Activated CD4-positive, alpha-beta T cell treated with anti-CD3 and anti-CD28 coated beads, Interleukin-2, amount 10 ng/mL, durations not matched to agents 24 days and 14 days (primary cell): ENCODE measurements at places on chromosomes 1 and 21. TPM values are rescaled to one million over a fixed set of nuclear protein-coding genes. Genes with fewer than 3 reads are reported as not detected.

Gene FHAD1
- not detected in 2 replicates for total RNA-seq

Gene SLC44A3
- not detected in 2 replicates for total RNA-seq

Gene CTPS1
- 169 and 175 TPM in 2 replicates for total RNA-seq

Gene PRRX1
- not detected in 2 replicates for total RNA-seq

DNA sequence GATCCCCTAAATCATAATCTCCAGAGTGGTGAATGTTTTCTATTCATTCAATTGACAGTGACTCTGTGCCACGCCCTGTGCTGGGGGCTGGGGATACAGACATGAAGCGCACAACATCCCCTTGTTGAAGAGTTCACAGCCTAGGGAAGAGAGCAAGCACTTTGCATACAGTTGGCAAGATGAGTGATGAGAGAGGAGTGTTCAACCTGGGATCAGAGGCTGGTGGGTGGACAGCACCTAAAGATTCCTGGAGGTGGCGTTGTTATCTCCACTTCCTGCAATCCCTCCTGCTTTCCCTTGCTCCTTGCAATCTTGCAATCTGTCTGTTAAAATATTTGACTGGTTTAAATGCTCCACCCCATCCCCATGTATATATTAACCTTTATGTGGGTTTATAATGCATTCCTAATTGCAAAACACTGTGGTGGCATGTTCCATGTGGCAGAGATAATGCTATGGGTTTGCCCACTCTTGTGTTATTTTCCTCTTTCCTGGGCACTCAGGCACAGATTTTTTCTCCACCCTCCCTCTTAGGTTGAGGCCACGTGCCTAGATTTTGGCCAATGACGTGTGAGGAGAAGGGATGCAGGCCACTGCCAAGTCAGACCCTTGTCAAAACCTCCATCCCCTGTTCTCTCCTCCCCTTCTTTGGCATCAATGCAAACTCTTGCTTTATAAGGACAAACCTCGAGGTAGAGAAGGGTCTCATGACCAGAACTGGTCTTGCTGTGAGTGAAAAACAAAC is 36.2 kb upstream of the GADD45A start:
- DNase-seq, result peak; percentile 51
- peaks cover 2% of the 10 kb centered on the region for H3K4me1 ChIP-seq
- no peak overlapping the region for H3K27ac ChIP-seq

DNA sequence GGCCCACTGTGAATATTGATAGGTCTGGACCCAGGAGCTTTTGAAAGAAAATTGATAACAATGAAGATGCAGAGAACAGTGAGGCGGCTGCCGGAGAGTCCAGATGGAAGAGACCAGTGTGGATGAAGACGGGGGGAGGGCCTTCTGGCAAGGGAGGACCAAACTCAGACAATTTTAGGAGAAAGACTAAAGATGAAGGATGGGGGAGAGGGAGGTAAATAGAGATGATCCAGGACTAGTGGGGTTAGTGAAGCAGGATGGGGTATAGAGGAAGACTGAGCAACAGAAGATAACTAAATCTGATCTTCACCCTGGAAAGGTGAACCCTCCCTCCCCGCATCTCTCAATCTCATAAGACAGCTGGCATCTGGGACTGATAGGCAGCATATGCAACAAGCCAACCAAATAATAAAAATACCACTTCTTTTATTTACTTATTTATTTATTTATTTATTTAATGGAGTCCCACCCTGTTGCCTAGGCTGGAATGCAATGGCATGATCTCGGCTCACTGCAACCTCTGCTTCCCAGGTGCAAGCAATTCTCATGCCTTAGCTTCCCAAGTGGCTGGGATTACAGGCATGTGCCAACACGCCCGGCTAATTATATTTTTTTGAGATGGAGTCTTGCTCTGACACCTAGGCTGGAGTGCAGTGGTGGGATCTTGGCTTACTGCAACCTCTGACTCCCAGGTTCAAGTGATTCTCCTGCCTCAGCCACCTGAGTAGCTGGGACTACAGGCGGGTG is 10.5 kb downstream of the EIF3I start:
- no peak for DNase-seq
- H3K27ac ChIP-seq, result no peak overlapping the region
- no peak overlapping the region for H3K4me3 ChIP-seq
- H3K27me3 ChIP-seq, result no peaks in the 10 kb centered on the region

- peaks cover 35% of the 10 kb centered on the region for H3K27me3 ChIP-seq
- peaks cover 6% of the 10 kb centered on the region for H3K4me1 ChIP-seq
- peak within 1 kb of the TSS; percentile 87 for H3K4me3 ChIP-seq
- no peak for DNase-seq
These were observed at the start of gene GSTM3 for GRCh38 chr1:109740615-109741373. Gene GSTM3 (minus strand): TSS chr1:109741038. CDS start chr1:109740287, 751 bp downstream.

GRCh38 chr1:119081267-119081666 is 59.2 kb downstream of the WARS2 start:
- no peak for DNase-seq
- no peaks in the 10 kb centered on the region for H3K36me3 ChIP-seq
- no peaks in the 10 kb centered on the region for H3K4me1 ChIP-seq
- H3K27me3 ChIP-seq, result no peaks in the 10 kb centered on the region

- H3K27me3 ChIP-seq, result peaks cover 13% of the 10 kb centered on the region
- no peaks in the 10 kb centered on the region for H3K36me3 ChIP-seq
- no peak for DNase-seq
- no peak overlapping the region for H3K27ac ChIP-seq
- no peaks in the 10 kb centered on the region for H3K4me1 ChIP-seq
- H3K4me3 ChIP-seq, result no peak overlapping the region
These were observed 59.9 kb upstream of the JAK1 start for GRCh38 chr1:65026235-65026634.
